Activated CD4-positive, alpha-beta T cell treated with anti-CD3 and anti-CD28 coated beads, Interleukin-2, amount 50 U/mL, for 4 hours (primary cell): ENCODE measurements at places on chromosomes 7 and 10.

DNA sequence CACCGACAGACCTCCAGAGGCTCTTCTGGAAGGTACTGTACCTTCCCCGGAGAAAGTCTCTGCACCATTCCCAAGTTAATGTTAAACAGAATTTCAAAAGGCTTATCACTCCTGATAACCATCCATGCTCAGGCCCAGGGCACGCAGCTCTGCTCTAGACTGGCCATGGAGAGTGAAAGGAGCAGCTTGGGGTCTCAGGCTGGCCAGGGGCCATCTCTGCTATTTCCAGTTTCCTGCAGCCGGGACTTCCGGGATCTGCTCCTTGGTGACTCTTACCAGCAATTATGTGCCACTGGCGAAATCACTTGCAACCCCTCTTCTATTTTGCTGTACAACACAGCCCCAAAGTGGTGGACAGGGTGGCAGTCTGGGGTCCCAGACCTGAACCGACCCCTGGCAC, 6.0 kb downstream of the CLDN15 start:
- DNase-seq: no peak

DNA sequence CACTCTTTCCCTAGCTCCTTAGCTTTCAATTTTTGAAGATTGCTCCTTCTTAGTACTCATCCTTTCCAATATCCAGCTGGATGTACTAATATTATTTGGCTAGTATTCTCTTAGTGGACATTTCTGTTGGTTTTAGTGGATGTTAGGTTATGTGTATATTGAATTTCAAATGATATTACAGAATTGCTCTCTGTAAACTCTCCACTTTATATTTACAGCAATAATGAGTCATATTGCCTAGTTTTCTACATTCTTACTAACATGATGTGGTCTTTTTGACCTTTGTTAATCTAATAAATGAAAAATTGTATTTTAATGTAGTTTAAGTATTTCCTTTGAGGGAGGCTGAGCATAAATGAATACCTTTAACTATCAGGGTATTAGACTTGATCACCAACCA, 69.4 kb downstream of the BICC1 start:
- DNase-seq: no peak

GRCh38 chr7:77321300-77321699, 94.8 kb downstream of the GSAP start:
- no peak for DNase-seq

GRCh38 chr10:30116041-30116491, 56.7 kb upstream of the JCAD start:
- no peak for DNase-seq

GRCh38 chr10:128437786-128438345, 311.6 kb upstream of the MKI67 start:
- DNase-seq: no peak

DNA sequence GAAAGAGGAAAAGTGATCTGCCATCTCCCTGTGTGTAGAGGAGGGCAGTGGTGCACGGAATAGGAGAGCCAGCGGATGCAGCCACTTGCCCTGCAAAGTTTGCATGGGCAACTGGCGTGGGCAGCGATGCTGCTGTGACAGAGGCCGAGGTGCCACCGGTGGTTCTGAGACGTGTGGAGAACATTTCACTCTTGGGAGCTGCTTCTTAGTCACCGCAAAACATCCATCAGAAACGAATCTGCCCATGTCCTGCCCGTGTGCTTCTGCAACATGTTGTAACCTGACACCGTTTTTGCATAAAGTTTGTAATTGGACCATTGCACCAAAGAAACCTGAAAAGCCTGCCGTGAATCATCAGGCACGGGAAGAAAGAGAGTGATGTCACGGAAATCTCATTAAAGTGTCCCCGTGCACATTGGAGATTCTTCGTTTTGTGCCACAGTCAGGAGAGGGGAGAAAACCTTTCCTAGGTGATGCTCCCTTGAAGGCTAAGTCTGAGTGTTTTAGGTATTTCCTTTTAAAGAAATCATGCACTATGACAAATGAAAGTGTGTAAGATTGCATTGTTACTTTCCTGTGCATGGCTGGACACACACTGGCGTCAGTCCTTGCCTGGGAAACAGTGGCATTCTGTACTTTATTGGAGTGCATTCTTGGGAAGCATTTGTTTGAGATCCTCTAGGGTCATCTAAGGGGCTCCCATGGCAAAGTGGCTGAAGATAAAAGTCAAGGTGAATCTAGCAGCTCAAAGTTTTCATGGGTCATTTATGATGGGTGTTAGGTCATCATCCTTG, 302.6 kb downstream of the KLF6 start:
- DNase-seq: no peak

DNA sequence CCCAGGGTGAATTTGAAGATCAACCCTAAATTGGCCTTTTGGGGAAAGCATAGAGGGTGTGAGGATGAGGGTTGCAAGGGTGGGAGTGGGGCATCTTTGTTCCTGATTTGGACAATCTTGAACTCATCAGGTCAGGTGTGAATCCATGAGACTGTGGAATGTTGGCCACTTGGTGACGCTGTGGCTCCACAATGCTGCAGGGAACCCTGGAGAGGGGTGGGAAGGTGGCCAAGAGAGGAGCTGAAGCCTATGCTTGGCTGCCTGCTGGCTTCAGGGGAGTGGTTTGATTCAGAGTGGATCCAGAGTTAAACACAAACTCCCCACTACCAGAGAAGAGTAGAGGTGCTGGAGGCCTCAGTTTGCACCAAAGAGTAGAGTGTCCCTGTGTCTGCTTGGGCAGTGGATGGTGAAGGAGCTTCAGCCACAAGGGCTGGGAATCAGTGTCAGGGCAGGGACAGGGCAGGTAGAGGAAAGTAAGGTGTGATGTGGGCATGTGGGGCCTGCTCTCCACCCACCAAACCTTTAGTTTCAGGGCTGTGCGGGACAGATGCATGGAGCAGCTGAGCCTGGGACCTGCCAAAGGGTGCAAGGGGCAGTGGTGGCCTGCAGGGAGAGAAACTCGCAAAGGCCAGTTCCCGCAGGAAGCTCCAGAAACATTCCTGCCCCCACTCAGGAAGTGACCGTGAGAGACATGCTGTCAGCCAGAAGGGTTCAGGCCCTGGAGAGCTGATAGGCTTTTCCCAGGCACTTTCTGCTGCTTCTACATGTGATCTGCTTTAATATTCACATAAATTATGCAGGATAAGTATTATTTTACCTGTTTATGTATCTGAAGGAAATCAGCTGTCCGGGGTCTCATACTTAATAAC, 81.0 kb upstream of the PRSS58 start:
- no peak for DNase-seq
